ENCODE measurements at places on chromosomes 3 and 15. TPM values are rescaled to one million over a fixed set of nuclear protein-coding genes. Genes with fewer than 3 reads are reported as not detected.

NR2F2 gene
- not detected for total RNA-seq

SLC12A1 gene
- total RNA-seq = not detected

IL16 gene
- total RNA-seq = 196 TPM

NAALADL2 gene
- total RNA-seq = not detected

XIRP1 gene
- 0.03 TPM for total RNA-seq

GNAT1 gene
- not detected for total RNA-seq

SCAP gene
- total RNA-seq = 53.6 TPM

PPP4R2 gene
- 106 TPM for total RNA-seq

ZDHHC19 gene
- 0.63 TPM for total RNA-seq

GRCh38 chr15:55250392-55250791 lies 39.2 kb downstream of the RAB27A start:
- no peak for DNase-seq

DNA sequence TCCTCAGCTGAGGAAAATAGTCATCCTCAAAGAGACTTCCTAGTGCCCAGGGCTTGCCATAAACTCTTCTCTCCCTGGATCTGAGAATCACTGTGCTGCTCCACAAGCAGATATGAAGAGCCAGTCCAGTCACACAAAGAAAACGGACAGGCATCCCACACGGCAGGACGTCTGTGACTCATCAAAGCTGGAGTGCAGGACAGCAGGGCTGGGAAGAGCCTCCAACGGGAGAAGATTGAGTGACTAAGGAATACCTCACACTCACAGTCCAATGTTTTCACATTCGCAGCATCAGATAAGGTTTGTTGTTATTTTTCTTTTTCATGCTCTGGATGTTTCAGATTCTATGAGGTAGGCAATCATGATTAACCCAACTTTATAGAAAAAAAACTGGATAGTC lies 57.8 kb downstream of the NEK10 start:
- no peak for DNase-seq

DNA sequence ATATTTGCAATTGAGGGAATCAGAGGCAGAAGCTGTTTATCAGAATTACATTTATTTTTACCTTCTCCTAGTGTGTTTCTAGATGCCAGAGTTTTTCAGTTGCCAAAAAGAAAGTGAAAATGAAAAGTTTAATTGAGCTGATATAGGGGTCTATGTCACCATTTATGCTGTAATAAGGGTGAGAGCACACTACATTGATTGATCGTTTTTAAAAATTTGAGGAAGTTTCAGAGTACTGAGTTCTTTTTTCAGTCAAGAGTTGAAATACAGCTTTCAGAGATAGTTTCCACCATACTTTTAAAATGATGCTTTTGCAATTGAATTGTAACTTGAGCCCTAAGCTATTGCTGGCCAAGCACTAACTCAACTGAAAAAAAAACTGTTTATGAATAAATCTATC lies 326.9 kb downstream of the UNC13C start:
- DNase-seq = no peak

DNA sequence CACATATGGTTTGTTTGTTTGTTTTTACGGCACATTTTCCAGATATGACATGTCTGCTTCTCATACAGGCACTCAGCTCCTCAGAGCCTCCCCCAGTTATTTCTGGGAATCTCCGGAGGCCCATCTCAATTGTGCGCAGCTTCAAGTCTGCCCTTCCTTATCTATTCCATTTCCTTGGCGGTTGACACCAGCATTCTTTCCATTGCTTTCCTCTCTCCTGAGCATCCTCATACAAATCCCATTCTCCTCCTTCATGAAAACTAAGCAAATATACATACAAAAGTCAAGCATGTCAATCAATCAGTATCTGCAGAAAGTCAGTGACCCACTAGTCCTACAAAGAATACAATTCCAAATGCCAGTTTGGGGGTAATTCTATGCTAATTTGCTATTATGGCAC lies 166.7 kb downstream of the SQOR start:
- DNase-seq = no peak

DNA sequence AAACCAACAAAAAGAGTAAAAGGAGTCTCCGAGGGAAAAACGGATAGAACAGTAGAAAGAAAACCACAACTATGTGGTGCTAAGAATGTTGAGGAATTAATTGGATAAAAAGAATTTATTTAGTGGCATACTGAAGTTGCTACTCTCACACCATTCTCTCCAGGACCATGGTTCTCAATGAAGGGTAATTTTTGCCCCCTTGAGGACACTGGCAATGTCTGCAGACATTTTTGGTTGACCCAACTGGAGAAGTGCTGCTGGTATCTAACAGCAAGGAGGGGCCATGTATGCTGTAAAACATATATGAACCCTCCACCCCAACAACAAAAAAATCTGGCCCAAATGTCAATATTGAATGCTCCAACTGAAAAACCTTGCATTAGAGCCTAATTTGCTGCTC lies 85.9 kb upstream of the CSPG5 start:
- no peak for DNase-seq

DNA sequence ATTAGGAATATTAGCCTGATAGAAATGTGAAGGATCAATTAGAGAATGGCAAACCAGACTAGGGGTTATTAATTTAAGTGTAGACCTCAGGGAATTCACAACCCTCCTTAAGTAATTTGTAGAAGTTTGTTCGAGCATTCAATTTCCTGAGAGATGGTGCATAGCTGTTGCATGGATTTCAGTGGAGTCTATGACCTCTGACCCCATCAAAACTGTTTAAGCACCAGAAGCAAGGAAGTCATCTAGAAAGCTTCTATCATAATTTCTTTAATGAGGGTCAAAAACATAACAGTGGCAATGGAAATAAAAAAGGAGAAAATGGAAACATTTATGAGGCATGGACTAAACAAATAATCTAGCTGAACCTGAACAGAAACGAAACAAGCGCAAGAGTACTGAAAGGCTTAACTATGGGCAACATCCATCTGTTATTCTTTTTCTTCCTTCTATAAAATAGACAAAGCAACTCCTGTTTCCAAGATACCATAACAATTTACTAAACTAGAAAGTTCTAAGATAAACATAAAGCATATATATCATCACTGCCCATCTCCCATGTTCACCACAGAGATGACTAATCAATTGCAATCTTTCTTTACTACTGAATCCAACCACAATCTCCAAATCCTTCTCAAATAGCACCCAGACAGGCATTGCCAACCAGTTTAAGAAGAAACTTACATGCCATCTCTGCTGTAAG lies 151.4 kb downstream of the THRB start:
- no peak for DNase-seq

GRCh38 chr3:57949344-57949743 lies 58.9 kb upstream of the FLNB start:
- no peak for DNase-seq

GRCh38 chr3:130088061-130088460 lies 6.4 kb downstream of the ALG1L2 start:
- no peak for DNase-seq

GRCh38 chr3:122947738-122948137 lies 79.8 kb downstream of the SEMA5B start:
- DNase-seq = no peak

DNA sequence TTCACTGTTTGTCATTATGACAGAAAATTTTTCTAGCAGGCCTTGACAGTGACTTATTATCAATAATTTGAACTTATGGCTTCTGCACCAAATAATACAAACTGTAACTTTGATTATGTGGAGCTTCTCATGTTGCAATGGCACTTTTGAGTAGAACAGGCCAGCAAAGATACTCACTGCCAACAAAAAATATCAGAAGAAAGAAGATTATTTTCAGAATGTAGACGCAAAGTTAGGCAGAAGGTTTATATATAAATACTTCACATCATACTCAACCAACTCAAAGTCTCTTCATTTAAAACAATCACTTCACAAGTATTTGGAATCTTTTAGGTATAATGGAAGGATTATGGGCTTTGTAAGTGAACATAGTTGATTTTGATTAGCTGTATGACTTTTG lies 893.0 kb downstream of the ROBO2 start:
- DNase-seq = no peak

- DNase-seq = no peak
Measured at GRCh38 chr3:13279532-13279910, 140.6 kb downstream of the NUP210 start.

DNA sequence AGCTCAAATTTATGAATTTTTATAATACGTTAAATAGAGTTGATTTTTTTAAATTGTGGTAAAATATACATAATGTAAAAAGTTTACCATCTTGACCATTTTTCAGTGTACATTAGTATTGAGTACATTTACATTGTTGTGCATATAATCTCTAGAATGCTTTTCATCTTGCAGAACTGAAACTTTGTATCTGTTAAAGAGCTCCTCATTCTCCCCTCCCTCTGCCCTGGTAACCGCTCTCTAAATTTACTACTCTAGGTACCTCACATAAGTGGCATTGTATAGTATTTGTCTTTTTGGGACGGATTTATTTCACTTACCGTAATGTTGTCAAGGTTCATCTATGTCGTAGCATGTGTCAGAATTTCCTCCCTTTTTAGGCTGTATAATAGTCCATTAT lies 13.6 kb downstream of the TBC1D23 start:
- DNase-seq = no peak

DNA sequence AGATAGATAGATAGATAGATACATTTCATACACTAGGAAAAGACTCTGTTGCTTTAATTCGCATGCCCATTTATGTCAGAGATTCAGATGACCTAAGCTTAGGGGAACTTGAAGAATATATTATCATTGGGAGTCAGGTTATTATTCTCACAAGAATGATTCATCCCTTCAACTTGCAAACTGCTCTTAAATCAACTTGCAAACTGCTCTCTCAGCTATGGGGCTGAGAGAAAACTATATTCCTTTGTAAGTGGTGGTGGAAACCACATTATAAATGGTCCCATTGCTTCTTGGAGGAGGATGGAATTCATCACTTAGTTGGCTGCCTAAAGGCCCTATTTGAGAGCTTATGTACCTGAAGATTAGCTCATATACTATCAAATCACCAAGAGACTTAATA lies 160.9 kb upstream of the STAC start:
- no peak for DNase-seq

- peak; percentile 28 for DNase-seq
Measured at GRCh38 chr3:19103510-19103909, 44.8 kb upstream of the KCNH8 start.

DNA sequence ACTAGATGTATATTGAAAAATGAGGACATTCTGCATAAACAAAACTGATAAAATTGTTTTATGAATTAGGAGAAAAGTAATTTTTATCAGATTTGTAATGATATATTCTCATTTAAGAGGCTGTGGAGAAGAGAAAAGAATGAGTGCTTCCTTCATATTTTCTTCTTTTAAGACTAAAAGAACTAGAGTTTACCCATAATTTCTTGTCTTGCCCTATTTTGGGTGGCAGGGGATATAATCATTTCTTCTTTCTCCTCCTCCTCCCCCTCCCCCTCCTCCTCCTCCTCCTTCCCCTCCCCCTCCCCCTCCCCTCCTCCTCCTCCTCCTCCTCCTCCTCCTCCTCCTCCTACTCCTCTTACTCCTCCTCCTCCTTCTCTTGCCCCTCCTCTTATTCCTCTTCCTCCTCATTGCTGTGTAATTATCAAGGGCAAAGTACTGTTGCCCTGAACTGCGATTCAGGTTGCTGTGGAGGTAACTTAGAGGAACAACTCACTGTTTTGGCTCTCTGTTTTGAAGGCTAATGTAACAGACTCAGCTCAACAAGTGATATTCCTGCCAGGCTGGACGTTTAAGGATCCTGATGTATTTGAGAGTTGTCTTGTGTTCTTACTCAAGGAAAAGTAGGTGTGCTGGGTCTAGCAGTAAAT lies 555.4 kb downstream of the AGBL1 start:
- no peak for DNase-seq

DNA sequence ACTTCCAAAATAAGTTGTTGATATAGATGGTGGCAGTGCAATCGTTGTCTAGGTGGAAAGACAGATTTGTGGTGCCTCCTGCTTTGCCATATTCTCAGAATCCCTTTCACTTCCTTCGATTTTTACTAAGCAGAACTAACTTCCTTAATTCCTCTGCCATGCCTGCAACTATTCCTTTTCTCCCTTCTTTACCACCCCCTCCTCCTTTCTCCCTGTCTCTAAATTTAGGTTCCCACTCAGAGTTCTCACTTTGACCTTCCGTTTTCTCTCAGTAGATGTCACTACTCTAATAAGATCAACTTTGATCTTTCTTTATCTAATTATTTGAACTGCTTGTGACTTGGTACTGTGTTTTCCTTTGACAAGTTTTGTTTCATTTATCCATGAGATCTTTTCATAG lies 351.2 kb downstream of the LPP start:
- DNase-seq = no peak

DNA sequence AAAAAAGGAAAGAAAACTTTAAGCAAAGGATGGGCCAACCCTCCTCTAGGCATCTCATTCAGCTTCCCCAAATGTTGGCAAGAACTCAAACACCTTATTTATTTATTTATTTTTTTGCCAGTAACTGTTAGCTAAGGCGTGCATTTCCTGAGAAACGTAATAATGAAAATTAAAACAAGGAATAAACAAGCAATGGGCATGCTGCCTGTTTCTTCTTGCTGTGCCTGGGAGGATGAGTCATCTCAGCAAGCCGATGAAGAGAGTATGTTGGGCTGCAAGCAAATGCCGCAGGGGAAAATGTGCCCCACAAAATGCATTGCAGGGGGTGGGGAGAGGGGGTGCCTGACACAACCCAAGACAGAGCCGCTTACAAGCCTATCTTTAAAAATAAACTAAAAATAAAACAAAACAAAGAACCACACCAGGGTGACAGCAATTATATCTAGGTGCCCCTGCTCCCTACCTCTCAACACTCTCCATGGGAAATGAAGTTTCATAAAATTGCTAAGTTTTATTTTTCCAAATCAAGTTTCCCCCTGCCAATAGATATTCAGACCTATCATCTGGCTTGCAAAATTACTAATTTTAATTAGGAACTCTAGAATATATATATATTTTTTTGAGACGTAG lies 40.3 kb downstream of the EIF4E3 start:
- no peak for DNase-seq

- peak; percentile 50 for DNase-seq
Measured at GRCh38 chr15:68383161-68384074, 48.5 kb downstream of the ITGA11 start.

- no peak for DNase-seq
Measured at GRCh38 chr15:39184701-39185390, 396.0 kb upstream of the THBS1 start.

GRCh38 chr3:11915621-11916424 lies 69.1 kb upstream of the TAMM41 start:
- DNase-seq = peak; percentile 10

DNA sequence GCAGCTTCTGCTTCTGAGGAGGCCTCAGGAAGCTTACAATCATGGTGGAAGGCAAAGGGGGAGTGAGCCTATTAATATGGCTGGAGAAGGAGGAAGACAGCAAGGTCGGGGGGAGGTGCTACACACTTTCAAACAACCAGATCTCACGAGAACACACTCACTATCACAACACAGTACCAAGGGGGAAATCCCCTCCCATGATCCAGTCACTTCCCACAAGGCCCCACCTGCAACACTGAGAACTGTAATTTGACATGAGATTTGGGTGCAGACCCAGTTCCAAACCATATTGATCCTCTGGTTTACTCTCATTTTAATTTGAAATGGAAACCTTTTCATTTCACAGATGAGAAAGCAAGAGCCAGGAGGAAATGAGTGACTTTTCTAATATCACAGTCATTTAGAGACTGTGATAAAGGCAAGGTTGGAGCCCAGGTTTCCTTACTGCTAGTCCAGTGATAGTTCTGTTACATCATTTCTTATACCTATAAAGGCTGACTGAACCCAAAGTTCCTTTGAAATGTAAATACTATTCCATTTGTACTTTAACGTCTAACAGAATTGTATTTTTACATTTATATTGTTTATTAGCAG lies 105.8 kb upstream of the GAP43 start:
- no peak for DNase-seq

All from activated CD4-positive, alpha-beta memory T cell treated with anti-CD3 and anti-CD28 coated beads, Interleukin-2, amount 10 ng/mL, durations not matched to agents 7 days and 5 days (primary cell).